Mammary epithelial cell (primary cell): ENCODE measurements at places on chromosomes 16 and 17. TPM values are rescaled to one million over a fixed set of nuclear protein-coding genes. Genes with fewer than 3 reads are reported as not detected.

GRCh38 chr16:23768581-23768980 is 13.8 kb downstream of the CHP2 start:
- peak; percentile 61 for DNase-seq

- peak; percentile 56 for DNase-seq
Measured at GRCh38 chr16:84396537-84397008, 28.2 kb downstream of the ATP2C2 start.

DNA sequence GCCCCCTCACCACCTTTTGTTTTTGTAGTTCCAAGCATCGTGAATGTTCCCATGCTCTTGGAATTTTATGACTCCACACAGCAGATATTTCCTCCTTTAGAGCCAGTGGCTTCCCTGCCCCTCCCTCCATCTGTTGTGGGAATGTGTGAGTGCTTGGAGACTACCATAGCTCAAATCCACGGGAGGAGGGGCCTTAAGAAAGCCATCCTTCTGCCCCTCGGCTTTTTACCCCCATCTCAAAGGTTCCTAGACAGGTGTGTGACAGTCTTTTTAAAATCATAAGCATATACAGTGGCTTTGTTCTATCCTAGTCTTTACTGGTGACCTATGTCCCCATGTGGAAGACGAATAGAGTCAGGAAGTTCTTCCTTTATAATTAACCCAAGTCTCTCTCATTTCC is 47.2 kb downstream of the YPEL2 start:
- DNase-seq = no peak

- peak; percentile 40 for DNase-seq
Measured at GRCh38 chr17:59761385-59762048, 54.1 kb downstream of the VMP1 start.

- DNase-seq = peak; percentile 96
Measured at GRCh38 chr16:66618588-66619375, 14.3 kb downstream of the CMTM3 start.

The SYNGR3 gene
- total RNA-seq = 3.4 and 3.6 TPM in 2 replicates

The CEP112 gene
- 4.0 TPM for total RNA-seq

The C17orf67 gene
- total RNA-seq = 2.6 TPM in 2 replicates

The PIK3R6 gene
- under 0.01 TPM for total RNA-seq

The ALOX12B gene
- 0.33 TPM for total RNA-seq
